ENCODE measurements at places on chromosomes 11 and 22.

- no peak for DNase-seq
These were observed 58.7 kb upstream of the FSHB start for GRCh38 chr11:30172158-30172557.

DNA sequence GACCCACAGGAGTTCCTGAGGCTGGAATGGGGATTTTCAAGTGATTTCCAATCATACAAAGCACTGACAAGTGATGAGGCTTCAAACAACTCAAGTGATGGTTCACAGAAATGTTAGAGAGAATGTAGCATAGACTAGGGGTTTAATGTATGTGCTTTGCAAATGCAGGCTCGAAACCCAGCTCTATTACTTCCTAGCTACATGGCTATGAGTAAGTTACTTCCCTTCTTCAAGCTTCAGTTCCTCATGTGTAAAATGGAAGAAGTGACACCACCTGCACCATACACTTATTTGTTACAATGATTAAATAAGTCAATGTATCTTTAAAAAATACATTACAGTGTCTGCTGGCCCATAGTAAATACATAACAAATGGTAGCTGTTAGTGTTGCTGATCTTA, 139.8 kb downstream of the CCDC81 start:
- no peak for DNase-seq

DNA sequence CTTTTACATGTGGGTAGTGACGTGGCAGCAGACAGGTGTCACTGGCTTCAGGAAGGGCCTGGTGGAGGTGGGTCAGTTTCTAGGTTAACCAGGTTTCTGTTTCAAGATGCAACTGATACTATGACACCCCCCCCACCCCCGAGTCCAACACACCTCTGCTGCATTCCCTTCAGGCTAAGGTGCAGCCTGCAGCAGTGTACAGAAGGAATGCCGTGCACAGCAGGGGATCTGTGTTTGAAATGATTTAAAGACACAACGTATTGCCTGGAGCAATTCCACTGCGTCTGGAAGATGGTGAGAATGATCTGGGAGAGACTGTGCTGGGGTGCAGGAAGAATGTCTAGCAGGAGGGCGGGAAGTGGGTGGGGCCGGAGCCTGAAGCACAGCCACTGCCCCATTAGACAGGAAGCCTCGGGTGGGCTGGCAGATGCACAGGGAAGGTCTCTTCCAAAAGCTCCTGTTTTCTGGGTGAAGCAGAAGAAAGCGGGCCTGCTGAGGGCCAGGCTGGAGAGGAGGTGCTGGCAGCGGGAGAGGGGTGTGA, 11.9 kb upstream of the TESMIN start:
- DNase-seq = no peak

DNA sequence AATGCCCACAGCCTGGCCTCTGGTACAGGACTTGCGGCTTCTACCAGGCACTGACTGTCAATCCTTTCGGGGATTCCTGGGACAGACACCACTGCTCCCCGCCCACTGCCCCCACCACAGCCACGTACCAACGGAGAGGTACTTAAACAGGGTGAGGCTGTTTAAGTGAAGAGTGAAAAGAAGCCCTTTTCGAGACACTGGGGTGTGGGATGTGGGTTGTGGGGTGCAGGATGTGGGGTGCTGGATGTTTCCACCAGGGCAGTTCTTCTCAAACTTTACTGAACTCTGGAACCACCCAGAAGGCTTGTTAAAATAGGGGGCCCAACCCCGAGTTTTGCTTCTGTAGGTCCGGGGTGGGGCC, 34.2 kb upstream of the PRR5 start:
- DNase-seq = no peak

- peak; percentile 11 for DNase-seq
These were observed 725 bp downstream of the KDM2A start for GRCh38 chr11:67119585-67120391.

DNA sequence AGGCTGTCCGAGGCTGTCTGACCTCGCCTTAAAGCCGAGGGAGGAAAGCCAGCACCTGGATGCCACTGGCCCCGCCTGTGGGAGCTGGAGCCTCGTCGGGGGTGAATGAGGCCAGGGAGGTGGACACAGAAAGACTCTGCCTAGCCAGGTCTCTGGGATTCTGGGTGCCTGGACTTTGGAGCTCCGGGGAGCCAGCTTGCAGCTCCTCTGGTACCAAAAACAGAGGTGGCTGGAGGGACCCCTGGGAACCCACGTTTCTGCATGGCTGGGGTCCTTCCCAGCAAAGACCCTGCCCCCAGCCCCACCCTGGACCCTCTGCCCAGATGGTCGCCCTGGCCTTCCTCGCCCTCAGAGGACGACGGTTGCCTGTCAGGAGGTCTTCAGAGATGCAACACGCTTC, 239.7 kb downstream of the BRD1 start:
- DNase-seq = no peak

- no peak for DNase-seq
These were observed 2.2 kb downstream of the CYB561A3 start for GRCh38 chr11:61359516-61359915.

DNA sequence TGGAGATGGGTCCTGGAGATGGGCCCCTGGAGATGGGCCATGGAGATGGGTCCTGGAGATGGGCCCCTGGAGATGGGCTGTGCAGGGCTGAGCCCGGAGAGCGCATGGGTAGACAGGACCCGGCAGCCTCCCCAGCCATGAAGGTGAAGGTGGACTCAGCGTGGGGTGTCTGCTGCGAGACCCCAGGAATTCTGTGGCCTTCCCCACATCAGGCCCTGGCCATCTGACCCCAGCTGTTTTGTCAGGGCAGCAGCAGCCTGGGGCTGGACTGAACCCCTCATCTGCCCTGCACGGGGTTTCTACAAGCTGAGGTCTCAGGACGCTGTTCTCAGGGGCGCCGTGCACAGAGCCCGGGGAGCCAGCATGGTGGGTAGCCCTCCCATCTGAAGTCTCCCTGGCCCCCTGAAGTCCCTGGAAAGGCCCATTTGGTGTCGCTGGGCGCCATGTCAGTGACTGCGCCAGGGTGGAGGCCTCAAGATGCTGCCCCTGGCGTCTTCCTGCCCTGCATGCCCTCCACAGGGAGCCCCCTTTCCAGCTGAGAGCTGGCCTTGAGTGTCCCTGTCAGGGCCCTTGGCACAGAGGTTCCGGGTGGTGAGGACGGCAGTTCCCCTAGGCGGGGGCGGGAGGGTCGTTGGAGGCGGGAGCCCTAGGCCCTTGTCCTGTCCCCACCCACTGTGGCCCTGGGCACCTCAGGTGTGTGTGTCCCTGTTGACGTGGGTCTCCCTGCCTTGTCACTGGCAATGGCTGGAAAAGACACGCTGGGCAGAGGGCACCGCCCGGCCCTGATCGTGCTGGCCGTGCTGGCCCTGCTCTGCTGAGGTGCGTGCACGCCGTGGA, 5.4 kb downstream of the BRSK2 start:
- no peak for DNase-seq

- no peak for DNase-seq
These were observed 7.2 kb upstream of the NIPSNAP1 start for GRCh38 chr22:29587938-29588699.

DNA sequence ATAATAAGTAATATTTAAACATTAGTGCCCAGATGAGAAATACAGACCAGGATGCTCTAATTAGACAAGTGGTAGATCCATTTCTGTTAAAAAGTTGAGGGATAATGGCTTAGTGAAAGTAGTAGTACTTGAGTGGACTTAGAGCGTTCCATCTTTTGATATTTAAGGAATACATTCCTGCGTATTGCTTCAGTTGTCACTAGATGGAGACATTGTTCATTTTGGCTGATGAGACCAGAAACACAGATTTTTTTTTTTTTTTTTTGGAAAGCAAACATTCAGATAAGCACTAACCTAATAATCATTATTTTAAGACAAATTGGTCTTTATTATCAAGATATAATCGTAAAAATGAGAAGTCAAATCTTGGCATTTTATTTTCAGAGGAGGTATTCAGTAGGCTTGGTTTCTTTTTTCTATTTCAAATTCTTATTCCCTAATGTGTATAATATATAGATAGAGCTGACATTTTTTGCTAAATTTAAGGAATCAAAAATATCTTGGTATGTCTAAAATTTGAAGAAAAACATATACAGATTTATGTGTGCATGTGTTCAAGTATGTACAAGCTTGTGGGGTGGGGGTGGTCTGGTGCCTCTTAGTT, 92.9 kb downstream of the DYNC2H1 start:
- DNase-seq = peak; percentile 3

DNA sequence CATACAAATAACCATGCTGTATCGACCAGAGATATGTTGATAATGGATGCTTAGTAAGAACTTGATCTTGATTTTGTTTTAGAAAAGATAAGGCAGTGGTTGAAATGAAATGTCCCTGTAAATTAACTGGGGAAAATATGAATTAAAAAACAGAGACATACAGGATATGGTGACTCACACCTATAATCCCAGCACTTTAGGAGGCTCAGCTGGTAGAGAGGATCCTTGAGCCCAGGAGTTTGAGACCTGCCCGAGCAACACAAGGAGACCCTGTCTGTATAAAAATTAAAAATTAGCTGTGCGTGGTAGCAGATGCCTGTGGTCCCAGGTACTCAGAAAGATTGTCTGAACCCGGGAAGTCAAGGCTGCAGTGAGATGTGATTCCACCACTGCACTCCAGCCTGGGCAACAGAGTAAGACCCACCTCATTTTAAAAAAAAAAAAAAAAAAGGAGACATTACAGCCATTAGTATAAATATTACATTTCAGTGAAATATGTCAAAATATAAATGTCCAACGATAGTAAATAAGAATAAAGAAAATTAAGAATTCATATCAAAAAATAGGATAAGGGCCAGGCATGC, 4.6 kb downstream of the PICALM start:
- no peak for DNase-seq

DNA sequence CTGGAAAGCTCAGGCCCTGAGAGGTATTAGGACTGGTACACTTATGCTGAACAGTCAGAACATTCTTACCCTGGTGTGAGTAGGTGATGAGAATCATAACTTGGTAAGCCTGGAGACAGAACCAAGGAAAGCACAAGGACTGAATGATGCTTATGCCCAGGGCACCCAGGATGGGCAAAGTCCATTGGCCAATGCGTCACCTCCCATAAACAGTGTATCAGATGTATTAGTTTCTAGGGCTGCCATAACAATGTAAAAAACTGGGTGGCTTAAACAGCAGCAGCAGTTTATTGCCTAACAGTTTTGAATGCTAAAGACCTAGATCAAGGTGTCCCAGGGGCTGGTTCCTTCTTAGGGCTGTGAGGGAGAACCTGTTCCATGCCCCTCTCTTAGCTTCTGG, 107.0 kb downstream of the FAR1 start:
- DNase-seq = no peak

DNA sequence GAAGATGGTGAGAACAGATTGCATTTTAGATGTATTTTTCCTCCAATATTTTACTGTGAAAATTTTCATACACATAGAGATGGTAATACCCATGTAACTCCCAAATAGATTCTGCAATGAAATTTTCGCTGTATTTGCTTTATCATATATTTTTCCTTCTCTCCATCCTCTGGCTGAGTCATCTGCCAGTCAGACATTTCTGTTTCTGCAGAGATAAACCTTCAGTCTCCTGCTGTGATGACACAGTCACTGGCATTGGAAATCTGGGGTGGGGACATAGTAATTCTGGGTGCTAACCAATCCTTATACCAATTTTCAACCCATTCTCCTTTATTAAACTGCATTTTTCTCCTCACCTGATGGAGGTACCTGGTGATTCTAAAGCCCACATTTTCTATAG, 33.7 kb downstream of the SVIP start:
- no peak for DNase-seq

DNA sequence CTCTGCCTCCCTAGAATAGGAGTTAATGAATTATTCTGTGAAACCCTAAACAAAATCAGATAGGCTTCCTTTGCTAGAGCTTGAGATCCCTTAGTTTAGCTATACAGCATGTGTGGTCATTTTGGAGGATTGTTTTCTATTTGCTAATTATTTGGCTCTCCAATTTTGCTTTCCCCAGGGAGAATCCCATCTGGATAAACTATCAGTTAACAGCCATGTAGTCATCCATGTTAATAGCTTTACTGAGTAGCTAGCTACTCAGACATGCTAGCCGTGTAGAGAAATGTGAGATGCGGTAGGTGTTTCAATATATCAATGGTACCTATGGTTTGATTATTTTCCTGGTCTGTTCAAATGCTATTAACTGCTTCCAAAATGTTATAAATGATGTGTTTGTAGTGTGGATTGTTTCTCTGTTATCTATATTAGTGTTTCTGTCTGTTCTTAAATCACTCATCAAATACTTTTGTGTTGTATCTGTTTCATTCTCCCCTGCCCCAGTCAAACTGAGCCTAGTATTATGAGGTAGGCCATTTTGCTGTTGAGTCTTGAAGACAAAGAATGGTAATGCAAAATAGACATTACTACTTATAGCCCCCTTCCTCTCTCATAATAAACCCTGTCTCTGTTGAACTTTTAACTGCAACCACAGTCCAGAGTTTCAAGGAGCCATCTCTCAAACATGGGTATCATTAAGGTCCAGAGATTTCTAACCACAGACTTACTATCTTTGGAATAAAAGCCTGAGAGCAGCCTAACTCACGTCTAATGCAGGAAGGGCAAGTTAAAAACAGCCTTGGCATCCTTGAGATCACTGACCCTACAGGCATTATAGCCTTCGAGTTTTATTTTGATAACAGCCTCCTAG, 56.1 kb upstream of the GRAMD1B start:
- DNase-seq = no peak

DNA sequence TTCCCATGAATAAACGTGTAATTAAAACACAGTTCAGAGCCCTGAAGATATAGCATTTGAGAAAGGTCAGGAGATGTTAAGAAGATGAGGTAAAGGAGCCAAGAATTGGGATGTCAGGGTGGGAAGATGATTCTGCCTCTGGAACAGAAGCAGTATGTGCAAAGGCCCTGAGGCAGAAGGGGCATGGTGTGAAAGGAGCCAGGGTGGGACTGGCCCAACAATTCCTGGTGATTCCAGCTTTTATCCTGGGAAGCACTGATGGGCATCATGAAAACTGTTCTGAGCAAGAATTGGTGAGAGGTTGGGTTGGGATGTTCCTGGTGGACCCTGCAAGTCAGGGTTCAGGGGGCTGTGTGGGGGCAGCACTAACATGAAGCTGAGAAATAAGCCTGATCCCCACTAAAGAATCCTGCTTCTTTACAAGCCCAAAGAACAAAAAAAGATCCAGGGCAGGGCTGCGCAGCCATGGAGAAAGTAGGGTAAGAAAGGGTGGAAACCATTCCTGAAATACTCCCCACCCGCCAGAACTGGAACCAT, 2.5 kb upstream of the FXYD6 start:
- DNase-seq = no peak

DNA sequence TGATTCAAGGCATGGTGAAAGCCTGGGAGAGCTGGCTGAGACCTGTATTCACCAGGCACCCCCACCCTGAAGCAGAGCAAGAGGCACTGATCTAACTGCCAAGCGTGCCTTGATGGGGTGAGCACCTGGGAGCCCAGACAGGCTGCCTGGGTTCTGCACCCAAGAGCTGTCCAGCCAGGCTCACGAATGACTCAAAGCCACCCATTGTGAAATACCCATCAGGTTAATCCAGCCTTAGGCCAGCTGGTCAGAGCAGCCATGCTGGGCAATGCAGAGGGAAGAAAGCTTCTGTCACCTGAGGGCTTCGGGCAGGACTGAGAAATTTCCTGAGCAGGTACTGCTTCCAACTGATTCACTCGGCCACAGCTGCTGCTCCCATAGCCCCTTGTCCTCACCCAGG, 22.1 kb downstream of the THOC5 start:
- no peak for DNase-seq
